Activated CD4-positive, alpha-beta memory T cell treated with anti-CD3 and anti-CD28 coated beads for 36 hours (primary cell): ENCODE measurements at places on chromosomes 5 and 9.

- no peak for DNase-seq
Measured at GRCh38 chr5:7419846-7420245, 23.9 kb downstream of the ADCY2 start.

DNA sequence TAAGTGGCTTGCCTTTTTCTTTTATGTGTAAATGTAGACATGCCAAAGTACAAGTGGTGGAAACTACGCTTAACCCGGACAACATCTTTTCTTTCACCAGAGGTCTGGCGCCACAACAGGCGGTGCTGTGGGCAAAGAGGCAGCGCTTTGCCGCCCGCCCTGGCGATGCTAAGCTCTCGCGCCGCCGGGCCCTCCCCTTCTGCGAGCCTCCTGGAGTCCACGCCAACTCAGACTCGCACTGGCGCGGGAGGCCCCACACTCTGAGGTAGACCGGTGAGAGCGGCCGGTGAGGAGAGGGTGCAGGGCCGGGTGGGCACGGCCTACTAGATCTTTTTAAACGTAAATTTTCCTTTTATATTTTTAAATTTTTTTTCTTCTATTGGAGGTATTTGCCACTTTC lies 2253.1 kb upstream of the C9orf72 start:
- DNase-seq = no peak

- no peak for DNase-seq
Measured at GRCh38 chr9:121275781-121276658, 8.1 kb downstream of the GSN start.

DNA sequence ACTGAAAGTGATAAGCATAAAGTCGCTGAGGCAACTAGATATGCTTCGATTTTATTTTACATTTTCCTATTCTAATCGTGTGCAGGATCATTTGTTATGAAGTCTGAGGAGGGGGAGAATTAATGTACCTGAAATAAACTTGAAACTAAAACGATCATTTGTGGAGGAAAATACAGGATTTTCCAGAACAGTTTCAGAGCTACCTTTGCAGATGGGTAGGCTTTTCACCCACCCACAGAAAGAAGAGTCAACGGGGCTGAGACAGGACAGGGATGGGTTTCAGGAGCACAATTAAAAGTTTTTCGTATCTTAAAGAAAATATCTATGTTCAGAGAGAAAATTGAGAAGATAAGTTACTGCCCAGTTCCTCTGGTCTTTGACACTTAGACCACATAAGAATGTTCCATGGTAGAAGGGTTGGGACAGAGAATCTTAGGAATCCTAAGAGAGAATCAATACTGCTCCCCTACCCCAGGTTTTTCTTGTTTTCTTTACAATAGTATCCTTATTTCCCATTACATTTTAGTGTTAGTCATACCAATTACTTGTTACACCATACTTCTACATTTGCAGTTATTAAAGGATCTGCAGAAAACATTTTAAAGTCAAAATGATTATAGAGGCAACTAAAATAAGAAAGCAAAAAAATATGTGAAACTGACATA lies 211.4 kb downstream of the DEPDC1B start:
- DNase-seq = no peak

DNA sequence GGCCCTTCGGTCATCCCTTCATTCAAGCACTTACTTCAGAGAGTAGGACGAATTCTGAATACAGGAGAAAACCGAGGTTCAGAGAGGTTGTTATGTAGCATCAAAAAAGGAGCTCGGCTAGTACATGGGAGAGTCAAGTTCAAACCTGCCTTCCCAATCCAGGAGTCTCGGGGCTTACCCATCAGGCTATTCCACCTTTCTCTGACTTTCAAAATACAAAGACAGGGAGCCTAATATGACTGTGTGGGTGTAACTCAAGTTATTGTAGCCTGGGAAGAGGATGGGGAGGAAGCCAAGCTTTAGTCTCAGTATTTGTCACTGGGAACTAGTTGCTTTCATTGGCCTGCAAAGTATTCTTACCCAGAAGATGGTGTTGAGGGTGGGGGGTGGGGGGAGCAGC lies 274.8 kb upstream of the PANK3 start:
- DNase-seq = no peak

DNA sequence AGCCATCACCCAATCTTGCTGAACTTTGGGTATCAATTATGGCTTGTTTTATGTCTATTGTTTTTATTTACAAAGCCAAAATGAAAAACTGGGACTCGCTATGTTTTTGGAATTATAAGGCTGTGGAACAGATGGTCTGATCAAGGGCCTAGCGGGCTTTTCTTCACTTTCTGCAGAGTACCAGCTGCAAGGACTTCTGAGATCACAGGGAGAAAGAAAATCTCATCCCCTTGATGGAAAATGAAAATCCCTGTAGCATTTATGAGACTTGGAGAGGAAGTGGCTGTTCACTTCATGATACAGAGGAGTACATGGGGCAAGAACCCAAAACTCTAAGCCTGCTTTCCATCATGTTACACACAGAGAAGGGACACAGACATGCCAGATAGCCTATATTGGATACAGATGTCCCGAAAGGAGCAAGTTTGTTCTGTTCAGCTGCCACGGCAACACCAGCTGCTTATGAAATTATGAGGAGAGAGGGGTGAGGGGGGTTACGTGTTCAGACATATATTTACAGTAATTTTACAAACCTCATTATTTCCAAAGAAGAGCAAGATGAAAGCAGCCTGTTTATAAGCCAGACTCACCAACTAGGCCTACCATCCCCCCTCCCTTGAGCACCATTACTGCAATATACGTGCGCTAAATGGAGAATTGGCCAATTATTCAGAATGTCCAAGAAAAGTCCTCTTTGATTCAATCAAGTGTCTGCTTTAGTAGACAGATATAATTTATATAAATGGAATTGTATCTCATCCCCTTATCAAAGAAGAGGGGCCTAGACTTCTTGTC lies 220.0 kb downstream of the MARCHF11 start:
- no peak for DNase-seq

DNA sequence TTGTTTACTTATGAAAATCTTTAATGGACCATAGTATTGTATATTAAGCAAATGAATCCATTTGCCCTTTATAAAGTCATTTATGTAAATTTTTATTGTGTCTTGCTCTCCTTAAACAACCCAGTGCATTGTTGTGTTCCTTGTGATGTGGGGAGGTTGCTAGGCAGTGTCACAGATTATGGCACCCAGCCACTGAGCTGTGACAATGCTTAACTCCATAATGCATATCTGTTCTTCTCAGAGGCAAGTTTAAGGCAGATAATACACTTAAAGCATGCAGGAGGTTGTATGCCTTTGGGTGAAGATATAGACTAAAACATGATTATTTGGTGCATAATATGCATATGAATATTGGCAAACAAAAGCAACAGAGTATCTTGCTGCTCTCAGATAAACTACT lies 269.6 kb upstream of the RIOK2 start:
- no peak for DNase-seq

- no peak for DNase-seq
Measured at GRCh38 chr9:125472926-125473701, 211.5 kb downstream of the GAPVD1 start.

GRCh38 chr5:60248901-60249300 lies 355.4 kb upstream of the PDE4D start:
- no peak for DNase-seq

DNA sequence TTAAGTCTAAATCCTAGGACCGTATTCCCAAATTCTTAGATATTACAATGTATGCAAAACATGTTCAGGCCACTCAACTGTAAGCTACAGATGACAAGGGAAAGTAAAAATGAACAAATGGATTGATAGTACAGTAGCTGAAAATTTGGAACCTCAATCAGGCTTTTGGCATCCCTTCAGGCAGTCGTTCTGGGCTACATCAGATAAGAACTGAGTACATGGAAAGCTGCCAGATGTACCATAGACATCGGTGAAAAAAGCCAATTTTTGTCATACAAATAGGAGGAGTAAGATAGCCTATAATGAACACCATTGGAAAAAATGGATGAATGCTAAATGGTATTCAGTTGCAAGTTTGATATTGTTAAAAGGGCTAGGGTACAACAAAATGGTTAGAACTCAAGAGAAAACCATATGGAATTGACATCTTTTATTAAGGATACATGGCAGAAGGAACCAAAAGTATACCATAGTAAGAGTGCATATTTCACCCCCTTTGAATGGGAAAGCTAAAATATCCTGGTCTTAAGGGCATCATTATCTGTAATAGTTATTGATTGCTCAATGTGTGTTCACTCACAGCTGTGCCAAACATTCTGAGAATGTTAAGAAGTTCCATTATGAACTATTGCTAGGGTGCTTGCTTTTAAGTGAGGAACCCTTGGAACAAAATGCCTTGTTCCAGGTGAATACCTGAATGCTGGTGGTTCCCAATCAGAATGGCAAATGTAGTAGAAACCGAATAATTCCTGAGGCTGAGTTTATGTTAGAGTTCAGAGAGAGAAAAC lies 86.4 kb downstream of the NR3C1 start:
- no peak for DNase-seq

GRCh38 chr5:173878224-173878967 lies 9.8 kb upstream of the CPEB4 start:
- no peak for DNase-seq

- no peak for DNase-seq
Measured at GRCh38 chr5:160175438-160176218, 53.7 kb upstream of the FABP6 start.

- DNase-seq = no peak
Measured at GRCh38 chr9:99563364-99563763, 258.3 kb upstream of the NR4A3 start.

DNA sequence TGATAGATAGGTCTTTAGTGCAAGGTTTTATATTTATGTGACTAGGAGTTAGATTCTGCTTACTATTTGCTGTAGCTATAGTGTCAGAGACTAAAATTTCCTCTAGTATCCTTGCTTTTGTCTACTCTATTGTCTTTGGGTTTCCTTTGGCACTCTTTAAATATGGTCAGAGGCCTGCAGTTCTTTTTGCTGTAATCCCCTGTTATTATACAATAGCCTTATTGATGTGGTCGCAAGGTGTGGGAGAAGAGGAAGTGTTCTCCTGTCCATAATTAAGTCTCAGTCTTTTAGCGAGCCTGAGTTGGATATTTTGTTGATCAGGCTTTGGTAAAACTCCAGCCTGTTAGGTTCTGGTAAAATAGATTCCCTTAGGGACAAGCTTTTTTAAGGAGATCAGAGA lies 34.9 kb downstream of the LURAP1L start:
- no peak for DNase-seq

GRCh38 chr9:5186416-5187169 lies 1.2 kb upstream of the INSL6 start:
- peak; percentile 74 for DNase-seq

DNA sequence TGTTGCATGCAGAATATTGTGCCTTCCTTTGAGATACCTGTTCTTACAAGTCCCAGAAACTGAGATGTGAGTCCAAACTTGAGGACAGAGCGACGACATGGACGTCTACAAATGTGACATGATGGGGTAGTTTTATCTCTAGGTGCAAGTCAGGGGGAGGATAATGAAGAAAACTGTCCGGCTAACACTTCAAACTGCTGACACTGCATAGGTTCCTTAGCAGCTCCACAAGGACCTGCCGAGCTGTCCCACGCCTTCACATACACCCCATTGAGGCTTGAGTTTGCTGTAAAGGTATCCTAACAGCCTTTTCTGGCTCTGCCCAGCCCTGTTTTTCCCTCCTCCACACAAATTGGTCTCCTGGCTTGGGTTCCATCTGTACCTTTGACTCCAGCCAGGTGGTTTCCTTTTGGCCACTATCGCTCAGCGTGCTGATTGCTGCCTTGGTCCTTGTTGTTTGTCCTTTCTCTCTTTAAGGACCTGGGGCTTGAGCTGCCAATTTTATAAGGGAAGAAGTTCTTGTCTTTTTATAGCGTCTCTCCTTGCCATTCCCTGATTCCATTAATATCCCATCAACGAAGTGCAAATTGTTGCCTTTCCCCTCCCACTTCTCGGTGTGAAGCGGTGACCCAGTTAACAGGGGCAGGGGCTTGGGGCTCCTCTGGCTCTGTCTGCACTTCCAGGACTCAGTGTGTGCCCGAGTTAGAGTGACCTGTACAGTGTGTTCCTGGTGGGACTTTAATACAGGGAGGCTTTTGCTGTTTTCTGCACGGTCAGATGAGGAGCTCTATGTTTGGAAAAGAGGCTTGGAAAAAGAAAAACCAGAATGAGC lies 100.3 kb downstream of the PCSK1 start:
- no peak for DNase-seq

DNA sequence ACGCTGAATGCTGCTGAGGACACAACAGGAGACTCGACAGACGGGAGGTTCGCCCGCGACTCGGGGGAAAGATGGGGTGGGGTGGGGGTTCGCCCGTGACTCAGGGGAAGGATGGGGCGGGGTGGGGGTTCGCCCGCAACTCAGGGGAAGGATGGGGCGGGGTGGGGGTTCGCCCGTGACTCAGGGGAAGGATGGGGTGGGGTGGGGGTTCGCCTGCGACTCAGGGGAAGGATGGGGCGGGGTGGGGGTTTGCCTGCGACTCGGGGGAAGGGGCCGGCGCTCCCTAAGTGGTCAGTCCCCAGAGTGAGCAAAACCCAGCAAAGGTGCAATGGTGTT lies 2.2 kb downstream of the LCN6 start:
- DNase-seq = no peak
